Neuronal stem cell (in vitro differentiated cells): ENCODE measurements at places on chromosomes 2 and 18.

- DNase-seq: no peak
- no peak overlapping the region for H3K4me3 ChIP-seq
- no peaks in the 10 kb centered on the region for H3K36me3 ChIP-seq
- H3K27me3 ChIP-seq: no peaks in the 10 kb centered on the region
Observed at GRCh38 chr18:39415471-39415870, 1849.9 kb upstream of the CELF4 start.

DNA sequence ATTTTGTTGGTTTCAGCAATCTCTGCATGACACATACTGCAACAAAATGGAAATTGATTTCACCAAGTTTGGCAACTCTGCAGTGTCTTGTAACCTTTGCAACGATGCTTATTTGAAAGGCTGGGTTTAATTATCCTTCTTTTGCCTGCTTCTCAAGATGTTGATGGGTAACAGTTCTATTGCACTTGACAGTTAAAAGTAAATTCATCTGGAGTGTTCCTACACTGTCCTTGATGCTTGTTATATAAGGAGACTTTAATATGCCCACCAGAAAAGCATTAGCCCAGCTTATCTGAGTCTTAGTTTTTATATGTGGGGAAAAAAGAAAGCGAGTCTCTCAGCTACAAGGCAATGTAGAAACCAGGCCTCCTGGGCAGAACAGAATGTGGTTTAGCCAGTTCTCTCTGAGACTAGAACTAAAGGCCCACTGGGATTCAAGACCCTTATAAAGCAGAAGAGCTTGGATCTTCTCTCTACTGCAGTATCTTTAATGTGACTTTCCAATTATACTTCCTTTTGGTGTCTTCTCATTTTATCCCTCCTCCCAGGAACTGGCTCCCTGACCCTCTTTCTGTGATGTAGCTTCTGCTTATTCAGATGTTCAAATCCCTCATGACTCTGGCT, 106.8 kb upstream of the LYPD6 start:
- H3K27ac ChIP-seq: no peak overlapping the region
- H3K27me3 ChIP-seq: no peaks in the 10 kb centered on the region
- no peak overlapping the region for H3K4me3 ChIP-seq

- no peaks in the 10 kb centered on the region for H3K27me3 ChIP-seq
- DNase-seq: no peak
- no peaks in the 10 kb centered on the region for H3K36me3 ChIP-seq
- no peak overlapping the region for H3K27ac ChIP-seq
Observed at GRCh38 chr2:199273042-199273511, 184.7 kb downstream of the SATB2 start.

DNA sequence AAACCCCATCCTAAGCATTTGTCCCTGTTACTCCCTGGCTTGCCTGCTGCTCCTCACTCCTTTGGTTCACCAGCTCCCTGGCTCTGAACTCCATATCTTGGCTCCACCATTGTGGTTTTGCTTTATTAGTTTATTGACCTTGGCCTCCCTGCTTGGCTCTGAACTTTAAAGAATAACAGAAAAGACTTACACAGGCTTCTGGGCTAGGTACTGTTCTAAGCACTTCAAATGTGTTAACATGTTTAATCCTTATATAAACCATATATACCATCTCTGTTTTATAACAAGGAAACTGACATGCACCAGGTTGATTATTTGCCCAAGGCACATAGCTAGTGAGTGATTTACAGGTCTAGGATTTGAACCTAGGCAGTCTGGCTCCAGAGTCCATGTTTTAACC, 149.7 kb upstream of the CAPN13 start:
- no peaks in the 10 kb centered on the region for H3K4me1 ChIP-seq
- no peak overlapping the region for H3K27ac ChIP-seq
- no peaks in the 10 kb centered on the region for H3K36me3 ChIP-seq
- DNase-seq: no peak

DNA sequence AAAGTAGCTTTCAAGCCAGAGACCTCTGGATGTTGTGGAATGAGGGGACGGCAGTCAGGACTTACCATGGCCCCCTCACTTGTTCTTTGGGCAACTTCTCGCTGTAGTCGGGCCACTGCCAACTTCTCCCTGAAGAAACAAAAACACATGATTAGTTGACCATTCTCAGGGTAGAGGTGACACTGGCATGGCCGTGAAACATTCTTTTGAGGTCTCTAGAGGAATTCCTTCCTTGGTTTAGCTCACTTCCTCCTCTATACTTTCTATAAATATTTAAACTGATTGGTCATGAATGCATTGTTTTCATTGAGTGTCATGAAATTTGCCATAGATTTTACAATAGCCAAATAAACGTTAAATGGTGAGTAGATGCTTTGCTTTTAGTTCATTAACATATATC, 354.6 kb downstream of the NCKAP5 start:
- peaks cover 45% of the 10 kb centered on the region for H3K36me3 ChIP-seq
- H3K4me3 ChIP-seq: no peak overlapping the region
- H3K27ac ChIP-seq: no peak overlapping the region

- DNase-seq: no peak
- no peaks in the 10 kb centered on the region for H3K27me3 ChIP-seq
- peaks cover 2% of the 10 kb centered on the region for H3K4me1 ChIP-seq
- H3K27ac ChIP-seq: no peak overlapping the region
Observed at GRCh38 chr2:196278491-196278911, 107.1 kb upstream of the STK17B start.

- no peaks in the 10 kb centered on the region for H3K27me3 ChIP-seq
- DNase-seq: no peak
- no peak overlapping the region for H3K27ac ChIP-seq
- peaks cover 6% of the 10 kb centered on the region for H3K4me1 ChIP-seq
- no peak overlapping the region for H3K4me3 ChIP-seq
- H3K36me3 ChIP-seq: no peaks in the 10 kb centered on the region
Observed at GRCh38 chr2:149218497-149218896, 111.9 kb upstream of the LYPD6 start.

- no peaks in the 10 kb centered on the region for H3K36me3 ChIP-seq
- H3K4me1 ChIP-seq: no peaks in the 10 kb centered on the region
- no peak overlapping the region for H3K27ac ChIP-seq
- H3K27me3 ChIP-seq: peaks cover 6% of the 10 kb centered on the region
- H3K4me3 ChIP-seq: no peak overlapping the region
Observed at GRCh38 chr2:162126111-162126519, 25.9 kb downstream of the GCG start.

DNA sequence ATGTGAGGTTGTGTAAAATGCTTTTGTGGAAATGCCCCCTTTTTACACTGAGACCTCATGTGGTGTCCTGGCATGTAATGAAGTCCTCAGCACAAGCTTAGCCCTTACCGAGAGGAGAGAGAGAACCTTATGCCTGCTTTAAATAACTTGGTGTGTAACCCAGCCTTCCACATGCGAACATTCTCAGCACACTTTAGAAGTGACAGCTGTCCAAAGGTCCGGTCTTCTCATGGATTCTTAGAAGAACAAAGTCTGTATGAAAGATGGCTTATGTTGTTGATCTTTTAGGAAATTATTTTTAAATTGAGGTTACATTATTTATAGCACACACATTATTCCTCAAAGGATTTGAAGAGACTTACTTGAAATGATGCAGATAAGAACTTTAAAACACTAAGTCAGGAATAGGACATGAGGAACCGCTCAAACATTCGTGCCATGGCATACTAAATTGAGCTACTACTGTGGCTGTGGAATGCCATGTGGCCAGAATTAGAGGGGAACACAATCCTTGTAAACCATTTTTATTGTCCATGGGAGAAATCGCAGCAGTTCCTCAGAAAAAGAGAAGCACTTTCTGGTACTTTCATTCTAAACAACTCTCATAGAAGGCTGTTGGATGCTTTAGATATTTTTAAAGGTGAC, 79.6 kb downstream of the WDSUB1 start:
- no peak for DNase-seq
- H3K36me3 ChIP-seq: no peaks in the 10 kb centered on the region
- peaks cover 27% of the 10 kb centered on the region for H3K4me1 ChIP-seq
- no peak overlapping the region for H3K4me3 ChIP-seq
- H3K27ac ChIP-seq: no peak overlapping the region

DNA sequence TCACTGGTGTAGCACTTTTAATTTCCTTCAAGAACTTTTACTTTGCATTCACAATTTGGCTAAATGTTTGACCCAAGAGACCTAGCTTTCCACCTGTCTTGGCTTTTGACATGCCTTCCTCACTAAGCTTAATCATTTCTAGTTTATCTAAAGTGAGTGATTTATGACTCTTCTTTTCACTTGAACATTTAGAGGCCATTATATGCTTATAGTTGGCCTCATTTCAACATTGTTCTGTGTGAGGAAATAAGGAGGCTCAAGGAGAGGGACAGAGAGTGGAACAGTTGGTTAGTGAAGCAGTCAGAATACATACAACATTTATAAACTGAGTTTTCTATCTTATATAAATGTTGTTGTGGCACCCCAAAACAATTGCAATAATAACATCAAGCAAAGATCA, 489.3 kb upstream of the CDH2 start:
- no peaks in the 10 kb centered on the region for H3K4me1 ChIP-seq
- no peak for DNase-seq
- H3K27ac ChIP-seq: no peak overlapping the region

DNA sequence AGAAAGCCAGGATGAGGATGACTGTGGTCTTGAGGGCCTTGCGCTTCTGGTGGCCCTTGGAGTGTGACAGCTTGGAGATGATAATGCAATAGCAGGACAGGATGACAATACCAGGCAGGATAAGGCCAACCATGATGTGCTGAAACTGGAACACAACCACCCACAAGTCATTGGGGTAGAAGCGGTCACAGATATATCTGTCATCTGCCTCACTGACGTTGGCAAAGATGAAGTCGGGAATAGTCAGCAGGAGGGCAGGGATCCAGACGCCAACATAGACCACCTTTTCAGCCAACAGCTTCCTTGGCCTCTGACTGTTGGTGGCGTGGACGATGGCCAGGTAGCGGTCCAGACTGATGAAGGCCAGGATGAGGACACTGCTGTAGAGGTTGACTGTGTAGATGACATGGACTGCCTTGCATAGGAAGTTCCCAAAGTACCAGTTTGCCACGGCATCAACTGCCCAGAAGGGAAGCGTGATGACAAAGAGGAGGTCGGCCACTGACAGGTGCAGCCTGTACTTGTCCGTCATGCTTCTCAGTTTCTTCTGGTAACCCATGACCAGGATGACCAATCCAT, 2.7 kb downstream of the CXCR4 start:
- no peak overlapping the region for H3K27ac ChIP-seq
- H3K4me1 ChIP-seq: peaks cover 13% of the 10 kb centered on the region
- H3K4me3 ChIP-seq: no peak overlapping the region
- peaks cover 20% of the 10 kb centered on the region for H3K36me3 ChIP-seq
- no peaks in the 10 kb centered on the region for H3K27me3 ChIP-seq
- DNase-seq: no peak

- DNase-seq: no peak
- H3K36me3 ChIP-seq: peaks cover 38% of the 10 kb centered on the region
- H3K27me3 ChIP-seq: no peaks in the 10 kb centered on the region
- no peak overlapping the region for H3K27ac ChIP-seq
- no peak overlapping the region for H3K4me3 ChIP-seq
Observed at GRCh38 chr2:239061824-239062570, 214.1 kb downstream of the TWIST2 start.

- H3K4me1 ChIP-seq: peaks cover 13% of the 10 kb centered on the region
- peaks cover 2% of the 10 kb centered on the region for H3K36me3 ChIP-seq
- no peaks in the 10 kb centered on the region for H3K27me3 ChIP-seq
- H3K27ac ChIP-seq: no peak overlapping the region
Observed at GRCh38 chr18:64273724-64274123, 124.8 kb upstream of the LINC00305 start.

- H3K4me1 ChIP-seq: peaks cover 8% of the 10 kb centered on the region
- H3K27ac ChIP-seq: no peak overlapping the region
- no peaks in the 10 kb centered on the region for H3K36me3 ChIP-seq
- H3K4me3 ChIP-seq: no peak overlapping the region
Observed at GRCh38 chr2:173681881-173682650, 283.1 kb downstream of the SP3 start.

- no peaks in the 10 kb centered on the region for H3K27me3 ChIP-seq
- H3K27ac ChIP-seq: no peak overlapping the region
- no peak overlapping the region for H3K4me3 ChIP-seq
- peaks cover 6% of the 10 kb centered on the region for H3K4me1 ChIP-seq
Observed at GRCh38 chr2:213104092-213104902, 47.1 kb downstream of the IKZF2 start.
